Calu3 (cell line): ENCODE measurements at places on chromosomes 5 and 9. TPM values are rescaled to one million over a fixed set of nuclear protein-coding genes. Genes with fewer than 3 reads are reported as not detected.
A peak's percentile ranks its signal among the peaks of the same experiment; 100 is the strongest.

DNA sequence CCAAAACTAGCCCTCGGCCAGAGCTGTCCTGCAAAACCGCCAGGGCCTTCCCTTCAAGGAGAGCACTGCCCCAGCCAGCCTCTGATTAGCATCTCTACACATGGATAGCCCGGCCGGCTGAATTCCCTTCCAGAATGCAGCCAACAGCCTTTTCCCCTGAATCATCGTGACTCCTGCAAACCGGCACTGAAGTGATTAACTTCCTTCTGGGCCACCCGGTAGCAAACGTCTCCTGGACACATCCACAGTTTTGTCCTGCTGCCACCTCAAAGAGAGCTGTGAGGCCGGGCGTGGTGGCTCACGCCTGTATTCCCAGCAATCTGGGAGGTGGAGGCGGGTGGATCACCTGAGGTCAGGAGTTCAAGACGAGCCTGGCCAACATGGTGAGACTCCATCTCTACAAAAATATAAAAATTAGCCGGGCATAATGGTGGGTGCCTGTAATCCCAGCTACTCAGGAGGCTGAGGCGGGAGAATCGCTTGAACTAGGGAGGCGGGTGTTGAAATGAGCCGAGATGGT, 21.1 kb upstream of the EEIG1 start:
- peak; percentile 35 for DNase-seq

GRCh38 chr5:142156839-142157463, 48.4 kb downstream of the NDFIP1 start:
- DNase-seq, result no peak

DNA sequence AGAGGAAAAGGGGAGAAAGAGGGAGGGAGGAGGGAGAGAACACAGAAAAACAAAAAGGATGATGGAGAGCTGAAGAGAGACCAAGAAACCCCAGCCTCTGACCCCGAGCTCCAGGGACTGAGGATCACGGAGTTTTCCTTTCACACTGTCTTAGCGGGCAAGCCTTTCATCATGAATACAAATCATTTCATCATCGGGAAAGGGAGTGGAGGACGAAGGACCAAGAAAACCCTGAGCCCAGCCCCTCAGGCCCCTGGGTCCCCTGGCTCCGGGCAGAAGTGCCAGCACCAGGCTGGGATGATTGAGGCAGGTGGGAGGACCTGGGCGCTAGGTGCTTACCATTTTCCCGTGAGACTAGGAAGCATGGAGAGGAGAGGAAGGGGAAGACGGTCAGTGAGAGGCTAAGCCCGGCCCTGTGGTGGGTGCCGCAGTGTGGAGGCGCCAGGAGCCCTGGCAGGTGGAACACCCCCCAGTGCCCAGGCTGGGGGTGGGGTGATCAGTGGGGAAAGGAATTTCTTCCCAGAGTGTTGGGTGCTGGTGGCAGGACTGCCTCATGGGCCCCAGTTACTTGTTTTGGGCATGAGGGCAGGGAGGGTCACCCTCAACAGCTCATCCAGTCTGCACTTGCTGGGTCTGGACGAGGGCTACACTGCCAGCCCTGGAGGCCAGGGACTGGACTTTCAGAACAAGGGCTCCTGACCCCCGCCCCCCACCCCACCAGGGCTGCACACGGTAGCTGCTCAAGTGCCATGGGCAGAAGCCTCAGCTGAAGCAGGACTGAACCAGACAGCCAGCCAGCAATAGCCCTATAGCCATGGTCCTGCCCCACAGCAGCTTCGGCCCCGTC, 49.0 kb upstream of the SARDH start:
- DNase-seq, result no peak

The CDHR2 gene
- total RNA-seq, result 7.8 and 13.3 TPM in 2 replicates

The TMEM174 gene
- not detected in 2 replicates for total RNA-seq

DNA sequence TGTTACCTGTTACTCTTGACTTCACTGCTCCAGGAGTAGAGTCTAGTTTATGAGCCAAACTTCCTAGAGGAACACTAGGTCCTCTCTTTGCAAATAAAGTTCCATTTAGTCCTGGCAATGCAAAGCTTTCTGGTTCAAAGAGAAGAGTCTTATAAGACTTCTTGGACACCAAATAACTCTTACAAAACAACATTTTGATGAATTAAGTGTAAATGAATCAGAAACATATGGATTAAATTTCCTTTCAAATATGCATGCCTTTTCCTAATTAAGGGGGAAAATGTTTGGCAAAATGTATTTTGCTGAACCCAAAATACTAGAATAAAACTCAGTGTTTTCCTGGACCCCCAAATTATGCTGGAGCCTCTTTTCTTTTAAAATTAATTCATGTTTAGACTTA, 388.0 kb downstream of the FGF10 start:
- no peak for DNase-seq

The ALDH1A1 gene
- 17.2 and 17.7 TPM in 2 replicates for total RNA-seq

DNA sequence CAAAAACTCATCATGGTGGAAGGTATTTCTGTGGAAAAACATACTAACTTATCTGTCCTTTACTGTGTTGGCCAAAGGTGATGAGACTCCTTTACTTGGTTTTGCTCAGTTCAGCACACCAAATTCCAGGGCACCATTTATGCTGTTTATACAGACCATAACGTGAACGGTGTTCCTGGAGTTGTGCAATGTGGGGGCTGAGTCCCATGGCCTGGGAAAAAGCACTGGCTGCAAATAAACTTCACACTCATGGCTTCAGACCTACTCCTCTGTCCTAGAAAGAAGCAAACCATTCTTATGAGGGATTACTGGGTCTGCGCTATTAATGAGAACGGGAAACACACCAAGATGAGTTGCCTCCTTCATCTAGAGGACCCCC, 10.4 kb downstream of the FREM1 start:
- DNase-seq, result no peak

The GDA gene
- 21.0 and 24.3 TPM in 2 replicates for total RNA-seq

GRCh38 chr9:38092200-38092524, 23.1 kb upstream of the SHB start:
- DNase-seq, result no peak

The NPDC1 gene
- 65.2 and 78.6 TPM in 2 replicates for total RNA-seq

DNA sequence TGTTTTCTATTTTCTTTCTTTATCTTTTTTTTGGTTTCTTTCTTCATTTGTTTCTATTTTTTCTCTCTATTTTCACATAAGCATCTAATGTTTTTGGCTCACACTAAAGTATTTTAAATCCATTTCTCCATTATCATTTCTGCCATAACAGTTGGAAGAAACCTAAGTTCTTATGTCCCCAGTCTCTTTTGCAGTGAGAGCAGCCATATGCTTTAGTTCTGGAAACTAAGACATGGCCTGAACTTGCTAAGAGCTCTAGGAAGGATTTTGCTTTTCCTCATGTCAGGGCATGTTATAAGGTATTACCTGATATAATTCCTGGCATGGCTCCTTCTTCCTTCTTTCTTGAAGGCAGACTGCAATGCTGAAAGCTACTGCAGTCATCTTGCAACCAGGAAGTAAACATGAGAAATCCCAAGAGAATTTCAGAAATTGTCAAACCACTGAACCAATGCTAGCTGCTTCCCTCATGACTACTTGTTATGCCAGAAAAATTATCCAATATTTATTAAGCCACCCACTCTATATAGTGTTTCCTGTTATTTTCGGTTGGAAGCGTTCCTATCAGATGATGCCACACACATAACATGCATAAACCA, 171.1 kb downstream of the TAF11L14 start:
- DNase-seq, result no peak

DNA sequence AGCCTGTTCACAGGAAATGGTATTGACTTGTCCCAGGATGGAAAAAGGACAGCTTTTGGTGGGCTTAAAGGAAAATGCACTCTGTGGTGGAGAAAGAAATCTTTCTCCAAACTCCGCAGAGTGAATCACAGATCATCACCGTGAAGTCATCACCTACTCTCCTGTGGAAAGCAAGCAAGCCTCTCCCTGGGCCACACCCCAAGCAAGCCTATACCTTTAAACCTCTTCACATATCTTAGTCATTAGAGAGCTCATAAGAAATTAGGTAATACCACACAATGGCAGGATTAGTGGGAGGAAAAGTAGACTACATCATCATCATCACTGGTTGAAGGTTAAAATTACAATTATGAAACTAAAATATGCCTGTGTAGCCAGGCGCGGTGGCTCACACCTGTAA, 23.2 kb downstream of the TLE1 start:
- DNase-seq, result no peak
